ENCODE measurements at places on chromosomes 7 and 10. TPM values are rescaled to one million over a fixed set of nuclear protein-coding genes. Genes with fewer than 3 reads are reported as not detected.
A peak's percentile ranks its signal among the peaks of the same experiment; 100 is the strongest.

DNA sequence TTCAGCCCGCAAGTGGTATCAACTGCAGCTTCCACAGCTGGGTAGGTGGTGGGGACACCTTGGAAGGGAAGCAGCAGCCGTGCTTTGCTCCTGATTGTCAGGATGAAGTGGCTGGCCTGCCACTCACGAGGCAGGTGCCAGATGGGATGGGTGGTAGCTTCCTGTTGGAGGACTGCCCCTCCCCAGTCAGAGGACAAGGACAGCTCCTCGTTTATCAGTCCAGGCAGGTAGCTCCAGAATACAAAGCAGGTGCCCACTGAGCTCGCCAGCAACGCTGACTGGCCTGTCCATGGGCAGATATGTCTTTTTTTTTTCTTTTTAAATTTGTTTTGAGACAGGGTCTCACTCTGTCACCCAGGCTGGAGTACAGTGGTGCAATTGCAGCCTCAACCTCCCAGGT is 431.3 kb downstream of the GALNT17 start:
- DNase-seq, result no peak

- no peak for DNase-seq
Measured at GRCh38 chr10:120824881-120825309, 26.3 kb upstream of the WDR11 start.

DNA sequence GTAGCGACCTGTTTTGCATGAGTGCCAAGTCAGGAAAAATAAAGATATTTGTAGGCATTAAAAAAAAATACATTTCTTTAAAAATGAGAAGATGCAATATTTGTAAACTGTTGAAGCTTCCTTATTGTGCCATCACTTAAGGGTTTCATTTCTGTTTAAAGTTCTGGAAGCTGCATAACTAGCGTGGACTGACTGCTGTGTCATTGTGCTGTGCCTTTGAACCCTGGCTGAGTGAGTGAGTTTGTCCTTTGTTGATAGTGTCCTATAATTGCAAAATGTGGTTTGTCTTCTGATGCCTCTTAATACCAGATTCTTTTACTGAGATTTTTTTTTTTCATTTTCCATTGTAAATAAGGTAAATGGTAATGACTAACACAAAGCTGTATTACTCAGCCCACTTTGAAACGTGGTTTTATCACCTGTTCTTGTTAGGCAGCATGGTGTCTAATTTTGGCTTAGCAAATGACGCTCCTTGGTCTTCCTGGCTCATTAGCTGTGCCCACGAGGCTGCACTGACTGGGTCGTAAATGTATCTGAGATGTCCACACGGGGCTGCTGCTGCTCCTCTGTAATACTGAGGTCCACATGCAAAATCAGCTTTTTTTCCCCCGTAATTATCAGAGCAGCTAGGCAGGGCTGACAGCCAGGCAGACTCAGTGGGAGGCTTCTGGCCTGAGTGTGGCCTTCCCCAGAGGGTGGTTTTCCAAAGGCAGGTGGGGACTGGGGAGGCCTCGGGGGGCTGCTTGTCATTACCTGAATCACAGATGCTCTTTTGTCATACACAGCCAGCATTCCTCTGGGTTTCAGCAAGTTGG is 14.8 kb downstream of the ZSCAN25 start:
- DNase-seq, result peak; percentile 8

GRCh38 chr7:135333946-135334345 is 100.3 kb downstream of the STRA8 start:
- DNase-seq, result no peak

The KCND2 gene
- 1.6 TPM for polyA plus RNA-seq

GRCh38 chr10:7275761-7276440 is 134.9 kb downstream of the SFMBT2 start:
- no peak for DNase-seq

The PLAC9 gene
- 107 TPM for polyA plus RNA-seq

The SPDYE9 gene
- polyA plus RNA-seq, result 0.10 TPM

DNA sequence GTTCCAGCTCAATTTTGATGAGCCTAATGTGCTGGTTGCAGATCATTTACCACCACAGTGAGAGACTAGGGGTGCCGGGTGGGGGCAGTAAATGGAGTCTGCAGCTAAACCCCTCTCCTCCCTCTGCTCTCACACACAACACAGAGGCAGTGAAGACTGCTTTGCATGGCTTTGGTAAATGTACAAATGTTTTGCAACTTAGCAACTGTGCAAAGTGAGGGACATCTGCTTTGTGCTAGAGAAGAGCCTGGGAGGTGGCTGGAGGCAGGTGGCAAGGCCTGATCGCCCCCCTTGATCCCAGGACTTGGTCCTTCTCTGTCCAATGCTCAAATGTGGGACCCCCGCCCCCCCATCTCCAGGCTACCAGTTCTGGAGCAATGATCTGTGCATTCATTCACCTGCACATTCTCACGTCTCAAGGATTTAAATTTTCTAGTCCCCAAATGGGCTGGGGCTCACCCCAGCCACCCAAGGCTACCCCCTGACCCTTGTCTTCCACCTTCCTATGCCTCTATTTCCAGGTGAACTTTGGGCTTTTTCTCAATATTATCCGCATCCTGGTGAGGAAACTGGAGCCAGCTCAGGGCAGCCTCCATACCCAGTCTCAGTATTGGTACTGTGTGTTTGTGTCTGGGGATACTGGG is 11.6 kb downstream of the GHRHR start:
- DNase-seq, result no peak

The RGR gene
- polyA plus RNA-seq, result 32.9 TPM

The MUC3A gene
- polyA plus RNA-seq, result 0.55 TPM

The GPR141 gene
- polyA plus RNA-seq, result not detected

DNA sequence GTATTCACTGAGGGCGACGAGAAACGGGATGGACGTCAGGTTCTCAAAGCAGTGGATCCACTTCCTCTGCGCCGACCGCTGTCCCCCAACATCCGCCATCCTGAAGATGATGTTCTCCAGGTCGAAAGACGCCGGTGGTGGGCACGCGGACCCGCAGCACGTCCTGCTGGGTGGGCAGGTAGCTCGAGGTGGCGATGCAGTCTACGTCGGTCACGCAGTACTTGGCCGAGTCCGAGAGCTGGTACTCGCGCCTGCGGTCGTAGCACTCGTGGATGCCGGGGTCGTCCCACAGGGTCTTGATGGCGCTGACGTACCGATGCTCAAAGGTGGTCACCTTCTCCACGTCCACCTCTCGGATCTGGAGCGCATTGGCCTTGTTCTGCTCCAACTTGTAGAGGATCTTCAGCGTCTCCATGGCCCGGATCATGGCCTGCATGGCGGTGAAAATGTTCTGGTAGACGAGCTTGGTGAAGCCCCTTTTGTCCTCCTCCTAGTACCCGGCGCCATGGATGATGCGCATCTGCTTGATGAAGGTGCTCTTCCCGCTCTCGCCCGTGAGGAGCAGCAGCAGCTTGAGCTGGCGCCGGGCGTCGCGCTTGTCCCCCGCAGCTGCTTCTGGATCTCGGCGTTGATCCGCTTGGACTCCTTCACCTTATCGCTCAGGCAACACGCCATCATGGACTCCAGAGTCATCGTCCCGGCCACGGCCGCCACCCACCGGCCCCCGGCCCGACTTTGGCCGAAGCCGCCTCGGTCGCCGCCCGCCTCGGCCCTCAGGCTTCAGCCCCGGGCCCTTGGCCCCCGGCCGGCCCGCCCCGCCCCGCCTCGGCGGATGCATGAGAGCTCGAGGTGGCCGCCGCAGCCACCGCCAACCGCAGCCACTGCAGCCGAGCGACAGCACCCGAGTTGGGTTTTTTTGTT is 122.9 kb upstream of the KCTD7 start:
- DNase-seq, result peak; percentile 22

The OR6V1 gene
- polyA plus RNA-seq, result not detected

GRCh38 chr10:58756130-58756719 is 243.6 kb downstream of the BICC1 start:
- peak; percentile 67 for DNase-seq

DNA sequence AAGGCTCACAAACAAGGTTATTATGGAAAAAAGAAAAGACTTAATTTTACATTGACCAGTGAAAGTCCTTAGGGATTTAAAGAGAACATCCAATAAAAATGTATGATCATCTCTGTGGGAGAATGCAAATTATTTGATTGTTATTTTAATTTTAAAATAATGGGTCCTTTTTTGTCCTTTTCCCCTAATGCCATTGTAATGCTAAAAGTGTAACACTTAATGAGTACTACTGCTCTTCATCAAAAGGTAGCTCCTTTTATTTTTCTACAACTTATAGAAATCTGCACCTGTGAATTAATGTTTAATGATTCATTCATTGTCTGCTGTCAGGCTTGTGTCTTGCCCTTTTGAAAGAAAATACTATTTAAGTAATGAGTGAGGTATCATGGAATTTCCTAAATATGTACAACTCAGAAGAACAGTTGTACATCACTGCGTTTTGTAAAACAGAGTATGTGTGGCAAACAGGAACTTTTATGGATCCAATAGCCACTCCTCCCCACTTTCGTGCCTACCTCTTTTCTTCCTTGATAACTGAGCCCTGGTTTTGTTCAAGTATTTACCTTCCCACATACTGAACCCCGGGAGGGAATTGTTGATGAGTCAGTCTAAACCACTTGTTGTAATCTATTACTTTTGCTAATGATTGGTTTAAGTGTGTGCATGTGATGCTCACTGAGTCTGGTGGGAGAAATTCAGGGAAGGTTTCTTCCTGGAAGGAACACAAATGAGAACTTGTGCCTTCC is 19.9 kb upstream of the TRUB1 start:
- DNase-seq, result no peak

DNA sequence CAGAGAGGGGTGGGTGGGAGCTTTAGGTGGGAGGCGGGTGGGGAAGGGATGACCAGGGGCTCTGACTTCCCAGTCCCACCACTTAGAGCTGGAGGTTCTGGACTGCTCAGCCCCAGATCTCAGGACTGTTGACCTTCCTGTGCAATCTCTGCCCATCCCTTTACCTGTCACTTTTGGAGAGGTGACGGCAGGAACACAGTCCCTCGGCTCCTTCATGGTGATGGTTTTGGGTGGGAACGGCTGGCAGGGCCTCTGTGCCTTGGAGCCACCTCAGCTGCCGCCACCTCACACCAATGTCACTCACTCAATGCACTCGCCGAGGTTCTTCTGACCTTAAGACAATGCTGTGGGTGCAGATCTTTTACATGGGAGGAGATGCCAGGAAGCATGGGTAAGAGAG is 49.0 kb downstream of the TMEM270 start:
- no peak for DNase-seq

GRCh38 chr10:103637011-103637410 is 143.5 kb downstream of the NEURL1 start:
- DNase-seq, result no peak

The COL13A1 gene
- polyA plus RNA-seq, result 16.2 TPM

The RBAK gene
- polyA plus RNA-seq, result 10.6 TPM

DNA sequence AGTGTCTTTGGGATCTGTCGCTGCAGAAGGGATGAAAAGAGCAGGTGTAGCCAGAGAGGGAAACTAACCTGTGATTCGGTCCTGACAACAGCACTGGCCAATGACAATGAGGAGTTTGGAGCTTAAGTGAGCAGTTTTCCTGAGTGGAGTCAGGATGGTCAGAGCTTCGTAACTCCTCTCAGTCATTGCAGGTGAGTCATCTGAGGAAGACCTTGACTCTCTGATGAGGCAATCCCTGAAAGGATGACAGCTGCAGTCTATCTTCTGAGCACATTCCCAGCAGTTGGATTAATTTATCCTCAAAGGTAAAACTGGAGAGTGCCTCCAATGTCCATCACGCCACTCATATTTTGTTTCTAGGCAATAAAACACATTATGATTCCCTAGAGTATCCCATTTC is 401.9 kb downstream of the POM121L12 start:
- DNase-seq, result no peak

- no peak for DNase-seq
Measured at GRCh38 chr7:141950806-141951205, 4.0 kb upstream of the CLEC5A start.

The TMEM213 gene
- not detected for polyA plus RNA-seq

- no peak for DNase-seq
Measured at GRCh38 chr7:1031716-1032455, 12.5 kb upstream of the GPR146 start.

- no peak for DNase-seq
Measured at GRCh38 chr10:12969951-12970350, 31.6 kb downstream of the CCDC3 start.

DNA sequence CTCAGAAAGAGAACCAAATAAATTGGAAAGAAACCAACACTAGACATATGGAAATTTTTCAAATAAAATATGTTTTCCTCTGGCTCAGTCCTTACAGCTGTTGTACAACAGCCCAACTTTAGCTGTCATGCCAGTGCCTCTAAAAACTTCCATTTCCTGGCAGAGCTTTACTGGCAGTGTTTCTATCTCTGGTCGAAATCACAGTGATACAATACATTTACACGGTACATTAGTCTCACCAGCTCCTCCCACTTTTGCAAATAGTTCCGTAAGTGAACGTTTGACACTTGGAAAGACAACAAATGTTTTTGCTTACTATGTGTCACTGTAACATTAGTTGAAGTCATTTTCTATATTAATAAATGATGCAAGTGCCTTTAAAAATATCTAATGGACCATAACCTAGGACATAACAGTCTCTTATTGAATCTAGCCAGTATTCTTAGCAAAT is 29.8 kb downstream of the BCAP29 start:
- DNase-seq, result peak; percentile 79

DNA sequence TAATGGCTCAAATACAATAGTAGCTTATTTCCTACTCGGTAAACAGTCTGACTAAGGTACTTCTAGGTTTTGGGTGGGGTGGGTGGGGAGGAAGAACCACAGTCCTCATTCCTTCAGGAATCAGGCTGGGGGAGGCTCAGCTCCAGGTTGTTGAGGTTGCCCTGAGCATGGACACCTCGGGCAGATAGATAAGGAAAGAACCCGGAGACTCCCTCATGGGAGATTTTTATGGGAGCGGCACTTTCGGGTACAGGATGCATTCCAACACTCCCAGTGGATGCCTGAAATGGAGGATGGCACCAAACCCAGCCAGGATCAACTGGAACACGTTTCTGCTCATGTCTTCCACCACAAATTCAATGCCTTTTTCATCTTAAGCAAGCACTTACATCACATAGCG is 5.5 kb upstream of the GSDME start:
- no peak for DNase-seq

GRCh38 chr7:155107126-155107525 is 37.0 kb downstream of the HTR5A start:
- no peak for DNase-seq

DNA sequence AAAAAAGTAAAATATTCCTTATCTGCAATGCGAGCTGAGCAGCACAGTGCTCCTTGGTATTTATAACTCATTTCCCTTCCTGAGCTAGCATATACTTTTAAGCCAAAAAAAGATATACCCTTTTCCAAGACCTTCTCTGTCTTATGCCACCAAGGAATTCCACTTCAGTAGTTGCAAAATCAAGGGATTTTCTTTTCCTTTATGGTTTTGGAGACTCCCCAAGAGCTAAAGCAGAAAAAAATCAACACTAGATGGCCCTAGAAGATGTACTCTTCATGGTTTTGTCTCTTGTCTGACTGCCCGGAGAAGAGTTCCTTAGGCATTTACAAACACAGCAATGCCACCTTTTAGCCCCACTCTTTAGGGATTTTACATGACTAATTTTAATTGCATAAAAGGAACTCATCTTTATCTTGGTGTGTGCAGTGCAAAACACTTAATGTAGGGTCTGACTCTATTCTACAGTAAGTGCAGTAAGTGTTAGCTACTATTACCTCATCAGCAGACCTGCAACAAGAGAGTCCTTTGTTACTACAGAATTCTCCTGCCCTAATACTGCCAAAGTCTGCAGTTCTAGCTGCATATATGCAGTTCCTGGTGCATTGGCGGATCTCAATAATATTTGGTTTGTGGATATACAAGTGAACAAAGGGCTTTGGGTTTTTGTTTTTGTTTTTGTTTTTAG is 443.3 kb downstream of the GFRA1 start:
- peak; percentile 53 for DNase-seq

Data from muscle of back (tissue), 13 donors.